ENCODE measurements at places on chromosomes 11 and 22. TPM values are rescaled to one million over a fixed set of nuclear protein-coding genes. Genes with fewer than 3 reads are reported as not detected.

- DNase-seq = no peak
Observed at GRCh38 chr11:85276332-85276731, 350.8 kb downstream of the DLG2 start.

DNA sequence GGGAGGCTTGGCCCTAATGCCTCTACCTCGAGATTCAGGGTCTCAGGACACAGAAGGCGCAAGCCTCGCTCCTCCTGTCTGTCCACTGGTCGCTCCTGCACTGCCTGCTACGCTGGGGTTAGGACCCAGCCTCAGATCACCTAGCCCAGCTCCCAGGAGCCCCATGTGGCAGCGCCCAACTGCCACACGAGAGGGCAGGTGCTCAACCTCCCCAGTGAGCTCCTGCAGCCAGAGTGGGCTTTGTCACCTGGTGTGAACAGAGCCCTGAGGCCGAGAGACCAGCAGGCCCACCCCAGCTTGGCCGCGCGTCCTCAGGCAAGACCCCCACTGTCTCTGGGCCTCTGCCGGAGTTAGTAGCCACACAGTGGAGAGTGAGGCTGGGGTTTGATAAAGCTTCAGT, 21.7 kb upstream of the PPARA start:
- no peak for DNase-seq

DNA sequence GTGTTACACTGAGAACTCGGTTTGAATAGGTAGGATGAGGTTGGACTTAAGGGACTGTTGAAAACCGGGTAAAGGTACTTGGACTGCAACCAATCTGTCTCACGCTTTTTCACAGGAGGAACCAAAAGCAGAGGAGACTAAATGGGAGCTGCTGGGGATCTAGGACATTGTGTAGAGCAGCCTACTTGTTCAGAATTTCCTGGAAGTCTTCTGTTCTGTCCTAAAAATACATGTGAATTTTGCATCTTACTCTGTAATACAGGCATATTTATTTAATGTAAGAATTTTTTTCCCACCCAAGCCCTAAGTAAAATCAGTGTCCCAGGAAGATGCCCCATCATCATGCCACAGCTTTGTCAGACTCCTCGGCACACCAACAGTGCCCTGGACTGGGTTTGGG, 52.1 kb upstream of the TBCEL start:
- DNase-seq = no peak

- no peak for DNase-seq
Observed at GRCh38 chr11:27013781-27014361, 20.0 kb downstream of the FIBIN start.

Gene RAC2
- total RNA-seq = 478 TPM

All from T-helper 17 cell (primary cell).